ENCODE measurements at places on chromosomes 1 and 21.

DNA sequence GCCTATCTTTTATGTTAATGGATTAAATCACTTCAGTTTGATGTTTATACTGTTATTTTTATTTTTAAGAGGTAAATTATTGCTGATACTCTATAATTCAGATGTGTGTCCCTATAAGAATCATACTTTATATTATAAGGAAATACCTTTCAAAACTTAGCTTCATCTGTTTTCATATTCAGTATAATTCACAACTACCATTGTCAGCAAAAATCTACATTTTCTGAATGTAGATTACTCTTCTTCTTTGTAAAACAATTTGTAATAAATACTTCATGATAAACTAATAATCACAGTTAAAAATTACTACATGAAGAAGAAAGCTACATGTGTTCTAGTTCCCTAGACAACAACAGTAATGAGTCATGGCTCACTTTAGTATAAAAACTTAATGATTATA is 115.4 kb upstream of the SERTAD4 start:
- no peak for DNase-seq

DNA sequence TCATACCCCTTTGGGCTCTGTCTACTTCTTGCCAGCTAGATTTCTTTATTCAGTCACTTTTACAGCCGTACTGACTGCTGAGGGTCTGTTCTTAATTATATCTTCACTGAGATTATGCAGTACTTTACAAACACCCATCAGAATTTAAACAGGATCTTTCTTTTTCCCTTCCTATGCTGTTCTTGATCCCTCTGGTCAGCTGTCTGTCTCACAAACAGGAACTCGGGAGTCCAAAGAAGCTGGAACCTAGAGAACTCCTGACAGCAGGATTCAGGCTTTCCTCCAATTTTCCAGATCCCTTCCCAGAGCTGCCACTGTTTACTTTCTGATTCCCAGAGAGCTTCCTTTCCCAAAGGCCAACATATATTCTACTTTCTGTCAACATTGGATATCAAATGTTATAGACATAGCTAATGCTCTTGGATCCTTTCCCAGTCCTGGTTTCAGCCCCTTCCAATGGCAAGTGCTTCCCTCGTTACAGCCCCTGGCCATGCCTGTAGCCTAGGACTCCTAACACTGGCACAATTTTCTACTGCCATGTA is 59.5 kb downstream of the ATP2B4 start:
- DNase-seq: no peak

DNA sequence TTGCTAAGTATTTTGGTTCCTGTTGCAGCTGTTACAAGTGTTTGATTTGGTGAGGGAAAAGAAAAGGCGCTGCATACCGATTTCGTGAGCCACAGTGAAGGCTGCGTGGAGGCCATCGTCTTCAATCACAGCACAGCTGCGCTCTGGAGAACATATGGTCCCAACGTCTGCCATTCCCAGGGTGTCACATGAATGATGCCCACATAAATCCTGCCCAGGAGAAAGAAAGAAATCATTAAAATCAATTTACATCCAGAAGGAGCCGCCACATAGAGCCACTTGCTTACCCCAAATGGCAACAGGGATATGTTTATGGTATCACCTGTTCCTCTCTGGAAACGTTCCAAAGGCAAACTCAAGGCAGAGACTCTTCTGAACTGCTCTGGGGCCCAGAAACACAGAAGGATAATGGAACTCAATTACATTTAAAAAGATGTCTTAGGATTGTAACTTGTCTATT is 12.2 kb downstream of the ADAMTS5 start:
- DNase-seq: no peak

- no peak for DNase-seq
Observed at GRCh38 chr1:33346927-33347649, 26.2 kb upstream of the A3GALT2 start.

- DNase-seq: no peak
Observed at GRCh38 chr1:110002695-110003094, 18.1 kb downstream of the AHCYL1 start.

DNA sequence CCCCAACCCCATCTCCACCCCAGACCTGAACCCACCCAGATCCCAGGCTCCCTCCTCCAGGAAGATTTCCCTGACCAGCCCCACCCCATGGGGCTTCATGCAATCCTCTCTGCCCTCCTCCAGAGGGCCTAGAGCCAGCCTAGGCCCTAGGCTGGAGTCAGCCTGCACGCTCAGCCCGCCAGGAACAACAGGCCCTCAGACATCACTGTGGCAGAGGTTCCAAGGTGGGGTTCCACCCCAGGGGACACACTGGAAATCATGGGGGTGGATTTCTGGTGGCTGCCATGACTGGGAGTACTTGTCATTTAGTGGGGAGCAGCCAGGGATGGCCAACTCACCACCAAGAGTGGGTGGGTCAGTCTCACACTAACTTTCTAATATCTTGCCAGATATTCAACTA is 122.0 kb downstream of the GLIS1 start:
- DNase-seq: no peak

DNA sequence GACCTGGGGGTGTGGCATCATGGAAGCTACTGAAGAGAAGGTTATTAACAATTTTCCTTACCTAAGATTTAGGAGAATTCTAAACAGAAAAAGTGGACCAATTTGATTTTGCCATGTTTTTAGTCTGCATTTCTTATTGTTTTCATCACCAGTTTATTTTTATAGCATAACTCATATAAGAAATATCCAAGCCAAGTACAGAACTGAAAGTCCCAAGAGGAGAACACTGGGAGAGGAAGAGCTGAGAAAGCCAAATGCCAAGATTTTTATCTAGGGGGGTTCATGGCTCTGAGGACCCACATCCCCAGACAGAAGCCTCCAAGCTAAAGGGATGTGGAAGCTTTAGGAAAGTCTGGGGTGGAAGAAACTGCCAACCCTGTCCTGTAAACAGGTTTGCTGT is 109.4 kb upstream of the DUSP10 start:
- no peak for DNase-seq
